CD4-positive, alpha-beta memory T cell (primary cell): ENCODE measurements at places on chromosomes 12 and 14. TPM values are rescaled to one million over a fixed set of nuclear protein-coding genes. Genes with fewer than 3 reads are reported as not detected.
A peak's percentile ranks its signal among the peaks of the same experiment; 100 is the strongest.

GRCh38 chr12:90004319-90005074, 295.9 kb upstream of the ATP2B1 start:
- H3K27me3 ChIP-seq = no peaks in the 10 kb centered on the region
- no peak overlapping the region for H3K27ac ChIP-seq
- no peaks in the 10 kb centered on the region for H3K36me3 ChIP-seq
- H3K4me1 ChIP-seq = no peaks in the 10 kb centered on the region
- no peak overlapping the region for H3K4me3 ChIP-seq
- no peak for DNase-seq

DNA sequence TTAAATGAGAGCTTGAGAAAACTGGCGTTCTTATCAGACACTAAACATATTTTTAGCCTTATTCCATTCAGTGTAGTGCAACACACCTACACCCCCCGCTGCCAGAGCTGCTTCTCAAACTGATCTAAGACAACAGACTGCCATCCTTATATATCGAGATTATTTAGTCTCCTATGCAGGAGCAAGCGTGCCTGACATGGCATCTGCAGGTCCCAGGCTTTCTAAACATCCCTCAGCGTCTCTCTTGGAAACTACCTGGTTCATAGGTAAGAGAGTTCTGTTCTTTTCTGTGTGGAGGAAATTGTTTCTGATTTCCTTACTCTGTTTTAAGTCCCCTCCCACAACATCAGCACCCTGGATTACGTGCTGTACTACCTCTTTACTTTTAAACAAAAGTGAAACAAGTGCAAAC, 117.1 kb upstream of the PTPRB start:
- no peak for DNase-seq
- no peaks in the 10 kb centered on the region for H3K4me1 ChIP-seq
- H3K4me3 ChIP-seq = no peak overlapping the region

GRCh38 chr12:116650585-116651087, 87.2 kb downstream of the SPRING1 start:
- H3K4me3 ChIP-seq = no peak overlapping the region
- no peaks in the 10 kb centered on the region for H3K36me3 ChIP-seq
- no peaks in the 10 kb centered on the region for H3K27me3 ChIP-seq
- H3K4me1 ChIP-seq = no peaks in the 10 kb centered on the region
- DNase-seq = no peak
- H3K27ac ChIP-seq = no peak overlapping the region

Gene HSPB8
- total RNA-seq = not detected

GRCh38 chr12:32390572-32391219, 8.7 kb upstream of the FGD4 start:
- no peaks in the 10 kb centered on the region for H3K36me3 ChIP-seq
- H3K27ac ChIP-seq = no peak overlapping the region
- H3K4me1 ChIP-seq = no peaks in the 10 kb centered on the region

Gene KDM5A
- 134 TPM for total RNA-seq

DNA sequence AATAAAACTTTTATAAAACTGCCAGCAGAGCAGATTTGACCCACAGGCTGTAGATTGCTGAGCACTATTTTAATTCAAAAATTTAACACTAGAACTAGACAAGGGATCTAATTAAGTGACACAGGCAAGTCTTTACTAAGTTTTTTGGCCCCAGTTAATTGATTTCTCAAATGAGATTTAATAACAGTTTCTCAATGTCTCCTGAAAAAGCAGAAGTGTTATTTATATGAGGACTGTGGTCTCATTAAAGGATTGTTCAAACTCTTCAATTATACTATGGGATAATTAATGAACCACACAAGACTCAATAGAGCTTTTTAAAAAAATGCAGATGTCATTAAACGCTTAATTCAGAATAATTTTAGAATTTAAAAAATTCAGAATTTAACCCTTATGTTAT, 1.9 kb downstream of the HEATR5A start:
- no peaks in the 10 kb centered on the region for H3K27me3 ChIP-seq
- H3K4me1 ChIP-seq = peaks cover 17% of the 10 kb centered on the region
- no peak for DNase-seq
- no peak overlapping the region for H3K4me3 ChIP-seq
- H3K36me3 ChIP-seq = no peaks in the 10 kb centered on the region

DNA sequence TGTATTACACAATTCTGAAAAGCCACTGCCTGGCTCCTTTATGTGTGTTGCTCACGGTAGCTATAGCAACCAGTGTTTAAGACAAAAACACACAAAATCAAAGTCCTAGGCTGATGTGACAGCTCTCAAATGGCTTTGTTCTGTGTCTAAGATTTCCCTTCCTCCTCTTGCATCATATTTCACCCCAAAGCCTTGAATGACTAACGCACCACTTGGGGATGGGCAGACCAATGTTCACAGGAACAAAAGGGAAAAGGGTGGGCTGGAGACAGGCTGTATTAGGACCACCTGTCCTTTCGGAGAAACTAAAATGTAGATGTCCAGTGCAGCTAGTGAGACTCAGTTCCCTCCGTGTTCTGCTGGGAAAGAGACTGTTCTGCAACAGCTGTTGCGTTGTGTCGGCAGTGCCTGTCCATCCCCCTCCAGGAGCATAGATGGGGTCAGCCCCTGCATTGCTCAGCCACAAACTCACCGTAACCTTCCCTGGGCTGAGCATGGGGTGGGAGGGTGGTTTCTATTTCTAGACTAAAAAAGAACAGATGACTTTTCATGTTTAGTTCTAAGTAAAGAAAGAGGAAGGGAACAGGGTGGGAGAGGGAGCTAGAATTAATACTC, 26.8 kb upstream of the DAAM1 start:
- H3K27ac ChIP-seq = no peak overlapping the region
- H3K4me3 ChIP-seq = no peak overlapping the region
- peaks cover 5% of the 10 kb centered on the region for H3K4me1 ChIP-seq
- DNase-seq = peak; percentile 50
- H3K27me3 ChIP-seq = no peaks in the 10 kb centered on the region
- H3K36me3 ChIP-seq = no peaks in the 10 kb centered on the region

Gene CLEC9A
- not detected for total RNA-seq

GRCh38 chr12:28413460-28414109, 223.3 kb downstream of the CCDC91 start:
- no peak for DNase-seq
- no peaks in the 10 kb centered on the region for H3K27me3 ChIP-seq
- no peak overlapping the region for H3K4me3 ChIP-seq

- H3K36me3 ChIP-seq = no peaks in the 10 kb centered on the region
- no peak overlapping the region for H3K27ac ChIP-seq
- H3K4me3 ChIP-seq = no peak overlapping the region
- DNase-seq = no peak
- peaks cover 14% of the 10 kb centered on the region for H3K4me1 ChIP-seq
- H3K27me3 ChIP-seq = no peaks in the 10 kb centered on the region
These were observed 57.5 kb upstream of the PTGR2 start for GRCh38 chr14:73794146-73794545.

Gene CLEC1A
- total RNA-seq = not detected

GRCh38 chr14:88168498-88169165, 154.4 kb downstream of the KCNK10 start:
- H3K4me3 ChIP-seq = no peak overlapping the region
- H3K4me1 ChIP-seq = no peaks in the 10 kb centered on the region
- H3K27me3 ChIP-seq = no peaks in the 10 kb centered on the region
- DNase-seq = peak; percentile 53

Gene SERPINA9
- total RNA-seq = not detected

DNA sequence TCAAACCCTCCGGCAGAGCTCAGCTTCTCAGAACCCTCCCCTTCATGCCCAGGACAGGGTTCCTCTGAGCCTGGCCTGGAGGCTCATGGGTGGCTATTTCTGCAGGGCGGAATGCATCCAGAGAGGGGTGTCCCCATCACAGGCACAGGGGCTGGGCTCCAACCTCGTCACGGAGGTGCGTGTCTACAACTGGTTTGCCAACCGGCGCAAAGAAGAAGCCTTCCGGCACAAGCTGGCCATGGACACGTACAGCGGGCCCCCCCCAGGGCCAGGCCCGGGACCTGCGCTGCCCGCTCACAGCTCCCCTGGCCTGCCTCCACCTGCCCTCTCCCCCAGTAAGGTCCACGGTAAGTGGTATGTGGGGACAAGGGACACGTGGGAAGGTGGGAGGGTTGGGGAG, 15.7 kb downstream of the HNF1A start:
- H3K4me3 ChIP-seq = no peak overlapping the region
- H3K4me1 ChIP-seq = no peaks in the 10 kb centered on the region
- no peak for DNase-seq
- H3K27me3 ChIP-seq = no peaks in the 10 kb centered on the region
- no peak overlapping the region for H3K27ac ChIP-seq
- no peaks in the 10 kb centered on the region for H3K36me3 ChIP-seq

DNA sequence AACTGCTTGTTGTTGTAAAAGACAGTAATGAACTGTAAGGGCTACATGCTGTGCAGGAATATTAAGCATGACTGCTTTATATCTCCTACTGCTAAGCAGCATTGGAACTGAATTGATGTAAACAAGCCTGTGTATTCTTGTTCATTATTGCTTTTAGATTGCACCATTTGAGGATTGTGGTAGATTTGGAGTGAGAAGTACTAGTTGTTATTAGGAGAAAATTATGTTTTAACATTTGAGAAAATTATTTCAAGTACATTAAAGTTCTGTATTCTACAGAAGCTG, 212.7 kb downstream of the ERC1 start:
- no peak for DNase-seq
- H3K27ac ChIP-seq = no peak overlapping the region
- H3K4me3 ChIP-seq = no peak overlapping the region
- H3K4me1 ChIP-seq = peaks cover 19% of the 10 kb centered on the region

DNA sequence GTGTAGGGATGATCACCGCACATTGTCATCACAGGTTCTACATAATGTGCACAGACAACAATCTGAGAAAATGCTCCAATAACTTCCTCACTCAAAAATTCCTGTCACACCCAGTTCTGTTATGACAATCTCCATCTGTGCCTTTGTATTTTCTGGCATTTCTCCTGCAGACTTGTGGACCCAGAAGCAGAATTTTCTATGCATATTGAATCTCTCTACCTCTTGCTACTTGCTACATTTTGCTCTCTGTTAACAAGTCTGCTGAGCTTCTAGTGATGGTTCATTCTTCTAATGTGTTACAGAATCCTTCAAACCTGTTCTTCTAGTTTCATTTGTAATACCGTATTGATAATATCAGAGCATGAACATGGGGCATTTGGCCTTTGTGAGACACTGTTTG, 127.8 kb upstream of the PTPRQ start:
- no peak for DNase-seq
- H3K36me3 ChIP-seq = no peaks in the 10 kb centered on the region
- H3K27ac ChIP-seq = no peak overlapping the region
- no peaks in the 10 kb centered on the region for H3K4me1 ChIP-seq
- no peak overlapping the region for H3K4me3 ChIP-seq

Gene LGR5
- total RNA-seq = not detected

Gene GPR132
- total RNA-seq = 49.2 TPM

GRCh38 chr12:47088021-47088944, 8.5 kb upstream of the AMIGO2 start:
- no peak overlapping the region for H3K4me3 ChIP-seq
- no peak overlapping the region for H3K27ac ChIP-seq
- no peaks in the 10 kb centered on the region for H3K36me3 ChIP-seq
- peaks cover 35% of the 10 kb centered on the region for H3K4me1 ChIP-seq

GRCh38 chr12:84661786-84662185, 250.8 kb downstream of the SLC6A15 start:
- no peaks in the 10 kb centered on the region for H3K4me1 ChIP-seq
- H3K4me3 ChIP-seq = no peak overlapping the region
- H3K27ac ChIP-seq = no peak overlapping the region
- H3K36me3 ChIP-seq = no peaks in the 10 kb centered on the region
- no peak for DNase-seq
